ENCODE measurements at places on chromosomes 1 and 21.
A peak's percentile ranks its signal among the peaks of the same experiment; 100 is the strongest.

DNA sequence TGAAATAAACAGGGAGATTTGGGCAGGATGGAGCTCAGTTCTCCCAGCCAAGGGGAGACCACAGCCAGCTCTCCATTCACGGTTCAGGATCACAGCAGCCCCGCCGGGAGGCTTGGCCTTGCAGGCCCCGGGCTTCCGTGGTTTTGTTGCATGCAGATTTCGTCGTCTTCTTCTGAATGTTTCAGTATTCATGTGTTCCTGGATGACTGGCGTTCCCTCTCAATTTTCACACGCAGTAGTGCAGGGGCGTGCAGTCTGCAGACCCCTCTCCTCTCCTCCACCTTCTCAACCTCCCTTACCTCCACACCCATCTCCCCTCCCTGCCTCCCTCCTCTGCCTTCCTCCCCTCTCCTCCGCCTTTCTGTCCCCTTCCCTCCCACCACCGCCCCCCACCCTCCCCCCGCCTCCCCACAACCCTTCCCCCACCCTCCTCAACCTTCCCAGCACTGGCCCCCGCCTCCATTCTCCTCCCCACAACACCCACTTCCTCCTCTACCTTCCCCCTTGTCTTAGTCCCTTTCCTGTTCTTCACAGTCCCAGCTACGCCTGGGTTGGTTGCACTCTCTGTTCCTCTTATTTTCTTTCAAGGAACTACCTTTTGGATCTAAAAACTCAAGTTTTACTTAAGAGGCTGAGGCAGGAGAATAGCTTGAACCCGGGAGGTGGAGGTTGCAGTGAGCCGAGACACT, 8.4 kb upstream of the SLC19A1 start:
- no peak for DNase-seq

DNA sequence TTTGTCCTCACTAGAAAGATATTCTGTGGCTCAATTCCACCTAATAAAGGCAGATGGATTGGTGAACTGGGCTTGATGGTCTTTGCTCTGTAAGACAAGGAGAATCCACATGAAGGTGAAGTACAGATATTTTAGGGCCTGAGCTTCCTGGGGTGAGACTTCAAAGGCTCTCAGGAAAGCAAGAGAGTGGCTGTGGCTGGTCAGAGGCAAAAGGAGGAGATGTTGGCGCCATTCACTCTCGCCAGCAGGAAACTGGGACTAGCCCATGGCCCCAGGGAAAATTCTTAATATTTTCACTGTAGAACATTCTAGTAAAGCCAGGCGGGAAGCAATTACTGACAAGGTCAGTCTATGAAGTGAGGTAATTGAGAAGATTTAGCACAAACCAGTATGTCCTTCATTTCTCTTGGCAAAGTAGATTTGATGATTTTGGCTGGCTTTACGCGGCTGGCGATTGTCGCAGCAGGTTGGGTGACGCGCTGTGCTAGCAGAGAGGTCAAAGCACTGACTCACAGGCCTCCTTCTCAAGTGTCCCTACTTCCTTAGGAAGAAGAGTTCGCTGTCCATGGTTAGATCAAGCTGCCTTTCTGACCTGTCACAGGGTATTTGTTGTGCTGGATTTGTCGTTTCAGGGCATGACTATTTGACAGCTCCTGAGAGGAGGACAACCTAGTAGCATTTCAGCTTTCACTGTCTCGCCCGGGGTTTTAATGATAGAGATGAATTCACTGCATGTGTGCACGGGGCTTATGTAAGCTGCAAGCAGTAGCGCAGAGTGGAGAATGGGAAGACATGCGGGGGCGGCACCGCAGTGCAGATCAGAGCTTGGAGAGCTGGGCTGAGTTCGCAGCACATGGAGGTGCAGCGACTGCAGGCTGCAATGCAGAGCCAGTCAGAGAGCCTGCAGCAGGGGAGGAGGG, 32.7 kb downstream of the XCL1 start:
- no peak for DNase-seq

- DNase-seq: no peak
These were observed 145.4 kb upstream of the C1orf174 start for GRCh38 chr1:4045397-4046010.

- no peak for DNase-seq
These were observed 39.8 kb downstream of the ASTN1 start for GRCh38 chr1:177124577-177125278.

- DNase-seq: peak; percentile 76
These were observed 34.4 kb downstream of the LGR6 start for GRCh38 chr1:202227997-202228401.

DNA sequence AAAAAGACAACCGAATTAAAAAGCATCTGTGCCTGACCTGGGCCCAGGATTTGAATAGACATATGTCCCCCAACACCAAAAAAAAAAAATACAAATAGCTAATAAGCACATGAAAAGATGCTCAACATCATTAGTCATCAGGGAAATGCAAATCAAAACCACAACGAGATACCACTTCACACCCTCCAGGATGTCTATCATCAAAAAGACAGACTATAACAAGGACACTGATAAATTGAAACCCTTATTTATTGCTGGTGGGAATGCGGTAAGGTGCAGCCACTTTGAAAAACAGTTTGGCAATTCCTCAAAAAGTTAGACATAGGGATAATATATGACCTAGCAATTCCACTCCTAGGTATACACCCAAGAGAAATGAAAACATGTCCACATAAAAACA, 72.3 kb upstream of the CAMK1G start:
- no peak for DNase-seq

DNA sequence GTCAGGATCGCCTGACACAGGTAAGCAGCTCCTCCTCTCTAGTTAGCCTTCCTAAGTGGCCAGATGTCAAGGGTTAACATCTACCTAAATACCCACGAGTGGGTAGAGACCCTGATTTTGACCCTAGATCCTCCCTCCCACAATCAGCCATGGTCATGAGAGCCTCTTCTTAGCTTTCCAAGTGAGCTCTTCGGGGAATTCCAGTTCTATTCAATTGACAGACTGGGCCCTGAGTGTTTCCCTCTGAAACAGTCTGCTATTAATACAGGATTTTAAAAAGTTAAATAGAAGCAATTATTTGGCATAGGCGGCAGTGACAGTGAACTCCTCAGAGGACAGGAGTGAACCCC, 28.1 kb downstream of the C2CD2 start:
- DNase-seq: no peak

- no peak for DNase-seq
These were observed 792.3 kb upstream of the ADAMTS5 start for GRCh38 chr21:27759091-27759659.

- no peak for DNase-seq
These were observed 1.7 kb upstream of the CLCA1 start for GRCh38 chr1:86466986-86467385.

- DNase-seq: no peak
These were observed 83.9 kb downstream of the DTL start for GRCh38 chr1:212119397-212119837.

- DNase-seq: no peak
These were observed 261.0 kb downstream of the ASTN1 start for GRCh38 chr1:176903474-176903873.

Measured in MM.1S (cell line).